ENCODE measurements at places on chromosomes 7 and 10.

DNA sequence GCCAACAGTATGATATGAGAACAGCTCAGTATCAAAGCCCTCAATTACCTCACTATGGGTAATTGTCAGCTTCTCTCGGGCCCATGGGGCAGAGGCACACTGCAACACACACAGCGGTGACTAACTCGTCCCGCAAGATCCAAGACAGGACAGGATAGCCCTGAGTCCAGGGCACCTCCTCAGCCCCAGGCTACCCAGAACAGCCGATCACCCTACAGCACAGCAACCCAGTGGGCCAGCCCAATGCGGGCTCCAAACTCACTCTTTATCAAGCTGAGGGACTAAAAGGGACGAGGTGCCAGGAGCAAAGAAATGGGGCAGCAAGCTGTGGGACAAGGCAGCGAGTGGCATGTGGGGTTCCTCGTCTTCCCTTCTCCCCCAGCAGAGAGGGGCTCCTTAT is 765.1 kb downstream of the GRID1 start:
- no peaks in the 10 kb centered on the region for H3K36me3 ChIP-seq
- DNase-seq, result no peak
- H3K4me3 ChIP-seq, result no peak overlapping the region
- peaks cover 10% of the 10 kb centered on the region for H3K4me1 ChIP-seq
- H3K27ac ChIP-seq, result no peak overlapping the region

DNA sequence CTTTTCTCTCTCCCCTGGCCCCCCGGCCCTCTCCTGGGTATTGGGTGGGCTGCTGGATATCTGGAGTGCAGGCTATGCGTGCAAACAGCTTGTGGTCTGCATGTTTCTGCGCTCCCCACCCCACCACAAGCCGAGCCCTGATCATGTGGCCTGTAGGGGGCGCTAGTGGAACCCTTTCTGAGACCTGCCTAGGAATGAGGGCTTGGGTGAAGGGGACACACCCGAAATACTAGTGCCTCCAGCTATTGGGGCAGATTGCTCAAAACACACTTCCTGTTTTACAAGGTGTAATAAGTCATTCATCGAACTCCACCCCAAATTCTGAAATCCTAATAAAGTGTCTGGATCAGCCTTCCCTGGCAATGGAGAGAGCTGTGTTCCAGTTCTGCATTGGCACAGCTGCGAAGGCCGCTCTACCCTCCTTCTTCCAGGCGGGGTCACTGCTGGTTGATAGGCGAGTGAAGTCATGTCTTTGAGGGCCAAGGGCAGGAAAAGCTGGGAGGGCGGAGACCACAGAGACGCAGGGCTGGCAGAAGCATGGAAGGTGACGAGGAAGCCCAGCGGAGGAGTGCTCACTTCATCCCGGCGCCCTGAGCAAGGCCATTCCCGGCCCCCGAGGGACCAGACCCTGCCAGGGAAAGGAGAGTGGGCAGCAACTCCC is 19.8 kb upstream of the PRRT4 start:
- H3K27me3 ChIP-seq, result no peaks in the 10 kb centered on the region
- no peak overlapping the region for H3K27ac ChIP-seq
- no peaks in the 10 kb centered on the region for H3K36me3 ChIP-seq
- H3K4me3 ChIP-seq, result no peak overlapping the region

- no peak for DNase-seq
- H3K4me1 ChIP-seq, result no peaks in the 10 kb centered on the region
- no peaks in the 10 kb centered on the region for H3K27me3 ChIP-seq
- H3K27ac ChIP-seq, result no peak overlapping the region
Measured at GRCh38 chr7:48511080-48511479, 339.8 kb downstream of the ABCA13 start.

GRCh38 chr7:157279741-157280215 is 57.0 kb upstream of the DNAJB6 start:
- H3K4me1 ChIP-seq, result no peaks in the 10 kb centered on the region
- H3K36me3 ChIP-seq, result no peaks in the 10 kb centered on the region
- no peak overlapping the region for H3K4me3 ChIP-seq
- H3K27me3 ChIP-seq, result peaks cover 12% of the 10 kb centered on the region
- DNase-seq, result no peak

DNA sequence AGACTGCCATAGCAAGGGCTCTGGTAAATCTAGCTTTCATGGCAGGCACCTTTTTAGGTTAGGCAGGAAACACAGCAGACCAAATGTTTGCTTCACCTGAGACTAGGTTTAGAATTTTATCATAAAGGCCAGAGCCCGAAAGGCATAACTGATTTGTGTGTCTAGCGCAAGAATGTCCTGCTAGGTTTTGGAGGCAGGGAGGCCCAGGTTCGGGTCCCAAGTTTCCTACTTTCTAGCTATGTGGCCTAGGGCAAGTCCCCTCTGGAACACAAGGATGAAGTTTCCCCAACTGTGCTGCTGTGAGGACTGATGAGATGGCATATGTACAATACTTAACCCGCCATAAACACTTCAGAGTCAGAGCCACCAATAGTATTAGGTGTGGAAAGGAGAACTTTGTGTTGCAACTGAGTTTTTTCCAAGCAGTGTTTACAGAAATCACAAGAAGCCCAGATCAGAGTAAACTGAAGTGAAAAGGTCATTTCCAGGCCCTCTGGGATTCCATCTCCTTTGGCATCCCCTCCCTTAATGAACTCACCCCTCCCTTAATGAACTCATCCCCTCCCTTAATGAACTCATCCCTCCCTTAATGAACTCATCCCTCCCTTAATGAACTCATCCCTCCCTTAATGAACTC is 244.9 kb downstream of the SKAP2 start:
- H3K4me1 ChIP-seq, result no peaks in the 10 kb centered on the region
- no peaks in the 10 kb centered on the region for H3K27me3 ChIP-seq
- DNase-seq, result no peak
- H3K27ac ChIP-seq, result no peak overlapping the region
- no peaks in the 10 kb centered on the region for H3K36me3 ChIP-seq

- H3K4me3 ChIP-seq, result no peak overlapping the region
- H3K36me3 ChIP-seq, result no peaks in the 10 kb centered on the region
- H3K4me1 ChIP-seq, result no peaks in the 10 kb centered on the region
- H3K27me3 ChIP-seq, result no peaks in the 10 kb centered on the region
- no peak overlapping the region for H3K27ac ChIP-seq
Measured at GRCh38 chr10:35992107-35992506, 350.0 kb upstream of the FZD8 start.

DNA sequence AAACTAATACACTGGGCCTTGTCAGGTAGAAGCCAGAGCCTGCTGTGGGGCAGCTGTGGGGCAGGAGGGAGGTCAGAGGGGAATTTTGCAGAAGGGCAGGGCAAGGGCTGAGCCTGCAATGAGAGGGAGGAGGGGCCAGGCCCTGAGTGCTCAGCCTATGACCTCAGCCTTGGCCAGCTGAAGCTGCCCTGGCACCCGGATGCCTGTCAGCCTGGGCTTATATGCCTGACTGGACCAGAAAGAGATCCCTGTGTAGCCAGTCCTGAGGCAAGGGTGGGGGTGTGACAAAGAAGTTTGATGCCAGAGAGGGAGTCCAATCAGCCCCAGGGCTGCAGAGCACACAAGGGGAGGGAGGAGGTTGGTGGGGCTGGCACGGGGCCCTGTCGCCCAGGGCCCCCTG is 22.3 kb upstream of the PRRT4 start:
- no peaks in the 10 kb centered on the region for H3K27me3 ChIP-seq
- H3K4me1 ChIP-seq, result no peaks in the 10 kb centered on the region
- DNase-seq, result no peak
- H3K36me3 ChIP-seq, result no peaks in the 10 kb centered on the region
- no peak overlapping the region for H3K27ac ChIP-seq

GRCh38 chr7:142188846-142189245 is 69.0 kb downstream of the PRSS58 start:
- no peaks in the 10 kb centered on the region for H3K36me3 ChIP-seq
- no peak overlapping the region for H3K4me3 ChIP-seq
- H3K4me1 ChIP-seq, result no peaks in the 10 kb centered on the region
- H3K27me3 ChIP-seq, result no peaks in the 10 kb centered on the region

All from thyroid gland (tissue), 4 donors.